ENCODE measurements at places on chromosomes 12 and 14.

DNA sequence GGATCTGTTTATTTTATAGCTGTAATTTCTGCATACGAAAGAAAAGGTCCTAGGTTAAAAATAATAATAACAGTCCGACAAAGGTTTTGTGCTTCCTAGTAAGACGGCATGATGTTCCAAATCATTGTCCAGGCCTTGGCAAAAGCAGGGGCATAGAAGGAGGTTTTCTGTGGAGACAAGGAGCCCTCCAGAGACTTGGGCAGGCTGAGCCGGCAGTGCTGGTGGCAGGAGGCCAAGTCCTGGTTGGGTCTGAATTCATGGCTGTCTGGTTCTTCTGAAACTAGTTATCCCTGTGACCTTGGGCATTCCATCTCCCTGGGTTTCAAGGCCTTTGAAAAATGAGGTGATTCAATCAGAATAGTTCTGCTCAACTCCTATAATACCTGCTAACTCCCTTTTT lies 44.0 kb downstream of the KCNK13 start:
- DNase-seq, result no peak

DNA sequence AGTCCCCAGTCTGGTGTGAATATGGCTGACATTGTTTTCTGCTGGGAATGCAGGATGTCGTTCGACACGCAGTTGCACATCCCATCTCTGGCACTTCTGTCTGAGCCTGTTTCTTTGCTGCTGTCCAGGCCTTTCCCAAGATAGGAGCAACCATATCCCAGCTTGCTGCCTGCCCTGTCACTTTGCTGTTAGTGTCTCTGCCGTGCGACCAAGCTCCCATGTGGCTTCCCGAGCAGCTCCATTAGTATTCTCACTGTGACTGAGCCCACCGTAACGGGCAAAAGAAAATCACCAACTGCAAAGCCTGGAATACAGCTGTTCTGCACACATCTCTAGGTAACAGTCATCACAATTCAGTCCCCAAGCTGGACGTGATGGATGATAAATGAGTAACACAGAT lies 66.0 kb upstream of the CPSF6 start:
- no peak for DNase-seq

- DNase-seq, result no peak
These were observed 33.7 kb upstream of the DLK1 start for GRCh38 chr14:100692859-100693558.

- no peak for DNase-seq
These were observed 179.3 kb upstream of the BTG1 start for GRCh38 chr12:92324849-92325500.

DNA sequence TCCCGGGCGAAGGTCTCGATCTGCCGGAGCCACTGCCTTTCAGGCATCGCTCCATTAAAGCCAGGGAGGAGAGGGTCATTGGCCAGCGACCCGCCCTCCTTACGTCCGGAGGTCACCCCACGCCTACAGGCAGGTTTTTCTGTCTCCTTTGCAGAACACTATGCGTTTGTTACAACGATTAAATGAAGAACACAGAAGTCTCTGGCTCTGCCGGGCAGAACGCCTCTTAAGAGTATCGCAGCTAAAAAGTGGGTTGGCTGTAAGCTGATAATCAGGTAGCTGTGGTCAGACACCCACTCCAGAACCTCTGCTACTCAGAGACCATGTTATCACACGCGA lies 15.0 kb downstream of the OTX2 start:
- no peak for DNase-seq

DNA sequence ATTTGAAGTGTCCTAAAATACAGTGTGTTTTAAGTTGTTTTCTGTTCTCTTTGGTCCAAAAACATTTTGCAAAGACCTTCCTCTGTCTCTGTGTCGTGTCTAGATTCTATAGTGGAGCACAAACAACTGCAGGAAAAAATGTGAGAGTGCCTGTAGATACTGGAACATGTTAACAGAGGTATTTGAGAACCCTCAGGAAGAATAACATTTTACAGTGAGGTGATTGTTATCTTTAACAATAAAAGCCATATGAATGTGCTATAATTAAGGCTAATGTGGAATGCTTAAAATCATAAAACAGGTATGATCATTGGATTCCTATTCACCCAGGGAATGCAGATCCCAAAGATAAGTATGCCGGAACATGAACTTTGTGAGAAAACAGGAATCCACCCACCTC lies 98.0 kb downstream of the SAMD4A start:
- no peak for DNase-seq

DNA sequence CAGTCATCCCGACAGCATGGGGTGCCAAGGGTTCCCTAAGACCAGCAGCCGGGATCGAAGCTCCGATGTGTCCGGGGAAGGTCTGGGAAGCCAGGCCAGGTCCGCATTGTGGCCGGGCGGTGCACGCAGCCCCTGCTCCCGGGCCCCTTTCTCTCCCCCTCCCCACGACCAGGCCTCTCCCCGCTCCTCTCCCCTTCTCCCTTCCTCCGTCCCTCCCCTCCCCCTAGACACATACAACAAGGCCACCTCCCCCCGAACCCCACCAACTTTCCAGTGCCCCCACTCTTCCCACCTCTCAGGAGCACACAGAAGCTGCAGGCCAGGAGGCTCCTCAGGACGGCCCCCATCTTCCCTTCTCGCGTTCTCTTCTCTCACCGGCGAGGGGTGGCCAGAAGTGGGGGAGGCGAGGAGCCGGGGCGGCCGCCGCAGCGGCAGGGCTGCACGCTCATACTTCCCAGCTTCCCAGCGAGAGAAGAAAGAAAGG lies 413 bp downstream of the LRP6 start:
- peak; percentile 16 for DNase-seq

DNA sequence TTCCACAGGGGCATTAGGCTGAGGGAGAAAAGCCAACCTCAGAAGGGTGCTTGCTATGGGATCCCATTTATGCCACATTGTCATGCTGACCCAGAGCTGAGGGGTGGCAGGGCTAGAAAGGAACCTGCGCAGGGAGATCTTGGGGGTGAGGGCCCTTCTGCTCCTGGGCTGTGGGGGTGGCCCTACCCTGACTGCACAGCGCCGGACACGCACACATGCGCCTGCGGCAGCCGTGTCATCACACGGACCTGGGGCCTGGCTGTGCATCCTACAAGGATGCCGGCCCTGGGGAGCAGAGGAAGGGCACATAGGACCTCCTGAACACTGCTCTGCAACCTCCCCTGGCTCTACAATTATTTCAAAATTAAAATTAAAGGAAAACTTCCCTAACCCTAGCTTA lies 6.9 kb downstream of the CDCA4 start:
- no peak for DNase-seq

DNA sequence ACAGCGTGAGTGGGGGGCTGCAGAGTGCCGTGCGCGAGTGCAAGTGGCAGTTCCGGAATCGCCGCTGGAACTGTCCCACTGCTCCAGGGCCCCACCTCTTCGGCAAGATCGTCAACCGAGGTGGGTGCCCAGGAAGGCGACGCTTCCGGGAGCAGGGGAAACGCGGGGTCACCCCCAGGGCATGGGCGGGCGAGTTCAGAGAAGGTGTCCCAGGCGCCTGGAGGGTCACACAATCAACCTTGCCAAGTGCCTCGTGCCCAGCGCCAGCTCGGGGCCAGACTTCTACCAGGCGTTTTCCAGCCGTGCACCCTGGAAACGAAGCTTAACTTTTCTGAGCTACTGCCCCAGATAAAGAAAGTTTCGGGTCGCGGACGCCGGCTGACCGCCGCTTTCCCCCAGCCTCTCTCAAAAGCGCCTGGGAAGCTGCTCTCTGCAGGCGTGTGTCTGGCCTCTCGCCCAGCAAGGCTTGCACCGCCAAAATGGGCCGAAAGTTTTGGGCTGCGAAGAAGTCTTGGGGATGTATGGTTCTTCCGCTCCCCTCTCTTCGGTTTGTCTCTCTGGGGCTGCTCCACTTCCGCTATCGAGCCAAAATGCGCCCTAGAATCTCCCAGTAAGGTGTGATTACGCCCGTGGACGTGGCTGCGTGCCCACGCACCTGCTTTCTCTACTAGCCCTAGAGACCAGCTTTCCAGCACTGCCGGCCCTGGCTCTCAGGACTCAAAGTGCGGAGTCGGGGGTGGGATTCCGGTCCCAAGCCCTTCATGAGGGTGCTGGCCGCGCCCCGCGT lies 1.7 kb downstream of the WNT1 start:
- DNase-seq, result no peak

DNA sequence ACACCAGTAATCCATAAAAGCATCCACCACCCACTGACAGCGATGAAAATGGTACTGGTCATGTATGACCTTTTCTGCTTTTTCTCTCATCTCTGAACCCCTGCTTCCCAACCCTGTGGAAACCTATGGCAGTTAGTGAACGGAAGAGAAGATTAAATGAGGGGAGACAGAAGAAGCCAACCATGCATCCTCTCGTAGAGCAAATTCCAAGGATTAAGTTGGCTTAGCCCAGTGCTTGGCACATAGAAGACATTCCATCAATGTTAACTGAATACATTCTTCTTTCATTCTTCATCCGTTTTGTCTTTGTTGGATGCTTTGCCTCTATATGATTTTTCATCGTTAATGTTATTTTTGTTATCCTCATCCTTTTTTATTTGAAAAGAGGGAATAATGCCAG lies 339.7 kb upstream of the FLRT2 start:
- DNase-seq, result no peak

DNA sequence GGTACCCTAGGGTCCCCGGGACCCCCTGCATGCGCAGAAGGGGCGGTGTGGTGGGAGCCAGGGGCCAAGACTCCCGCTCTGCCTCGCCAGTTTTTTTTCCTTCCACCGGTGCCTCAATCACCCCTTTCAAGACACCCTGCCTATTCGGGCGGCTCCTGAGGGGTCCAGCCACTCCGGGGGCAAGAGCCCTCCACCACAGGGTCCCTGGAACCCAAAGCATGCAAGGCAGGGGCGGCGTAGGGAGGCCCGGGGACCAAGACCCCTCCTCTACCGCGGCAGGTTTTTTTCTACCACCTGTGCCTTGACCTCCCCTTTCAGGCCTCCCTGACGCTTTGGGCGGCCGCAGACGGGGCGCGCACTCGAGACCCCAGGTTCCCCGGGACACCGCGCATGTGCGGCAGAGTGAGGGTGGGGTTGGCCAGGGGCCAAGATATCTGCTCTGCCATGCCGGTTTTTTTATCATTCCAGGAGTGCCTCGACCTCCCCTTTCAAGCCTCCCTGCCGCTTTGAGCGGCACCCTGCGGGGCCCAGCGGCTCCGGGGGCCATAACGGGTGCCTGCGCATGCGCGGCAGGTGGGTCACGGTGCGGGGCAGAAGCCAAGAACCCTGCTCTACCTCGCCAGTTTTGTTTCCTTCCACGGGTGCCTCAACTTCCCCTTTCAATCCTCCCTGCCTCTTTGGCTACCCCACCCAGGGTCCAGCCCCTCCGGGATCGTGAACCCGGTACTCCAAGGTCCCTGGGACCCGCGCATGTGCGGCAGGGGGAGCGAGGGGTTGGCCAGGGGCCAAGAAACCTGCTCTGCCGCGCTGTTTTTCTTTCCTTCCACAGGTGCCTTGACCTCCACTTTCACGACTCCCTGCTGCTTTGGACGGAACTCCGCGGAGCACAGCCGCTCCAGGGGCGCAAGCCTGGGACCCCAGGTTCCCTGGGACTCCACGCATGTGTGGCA lies 328.1 kb downstream of the ALG10 start:
- no peak for DNase-seq

- DNase-seq, result no peak
These were observed 1037.3 kb upstream of the FLRT2 start for GRCh38 chr14:84492685-84493084.

DNA sequence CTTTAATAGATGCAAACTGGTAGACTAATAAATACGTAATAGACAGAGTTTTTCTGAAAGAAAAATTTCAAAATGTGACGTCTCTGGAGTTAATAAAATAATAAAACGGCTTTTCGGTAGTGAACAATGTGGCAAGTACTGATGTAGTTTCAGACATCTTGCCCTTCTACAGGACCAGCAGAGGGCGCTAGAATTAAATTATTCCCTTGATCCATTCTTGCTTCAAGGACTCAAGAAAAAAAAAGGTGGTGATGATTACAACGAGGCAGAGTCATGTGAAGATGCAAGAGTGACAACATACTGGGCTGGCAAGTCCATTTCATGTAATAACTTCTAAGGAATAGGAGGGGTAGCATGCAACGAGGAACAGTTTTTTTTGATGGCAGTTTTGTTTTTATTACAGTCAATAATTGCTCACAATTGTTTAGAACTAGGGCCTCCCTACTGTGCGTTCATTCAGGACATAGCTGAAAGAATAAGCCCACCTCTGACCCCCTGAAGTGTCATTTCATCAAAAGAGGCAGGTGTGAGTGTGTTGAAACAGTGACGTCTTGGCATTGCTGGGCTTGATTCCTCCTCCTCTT lies 101.0 kb upstream of the GZMB start:
- no peak for DNase-seq

DNA sequence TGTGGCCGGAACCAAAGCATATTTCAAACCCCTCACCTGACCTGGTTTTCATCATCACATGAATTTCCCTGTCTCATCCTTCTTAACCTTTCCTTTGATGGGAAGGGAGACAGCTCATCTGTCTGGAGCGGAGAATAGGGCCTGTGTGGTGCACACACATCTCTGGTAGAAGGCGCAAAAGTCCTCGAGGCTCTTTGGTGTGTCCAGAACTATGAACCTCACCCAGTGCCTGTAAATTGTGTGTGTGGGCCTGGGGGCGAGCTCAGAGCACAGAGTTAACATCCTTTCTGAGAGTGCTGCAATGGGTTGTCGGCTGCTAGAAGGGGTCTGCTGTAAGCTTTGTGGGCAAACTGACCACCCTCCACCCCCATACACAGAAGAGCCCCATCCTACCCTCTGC lies 749 bp downstream of the GALNT6 start:
- no peak for DNase-seq

DNA sequence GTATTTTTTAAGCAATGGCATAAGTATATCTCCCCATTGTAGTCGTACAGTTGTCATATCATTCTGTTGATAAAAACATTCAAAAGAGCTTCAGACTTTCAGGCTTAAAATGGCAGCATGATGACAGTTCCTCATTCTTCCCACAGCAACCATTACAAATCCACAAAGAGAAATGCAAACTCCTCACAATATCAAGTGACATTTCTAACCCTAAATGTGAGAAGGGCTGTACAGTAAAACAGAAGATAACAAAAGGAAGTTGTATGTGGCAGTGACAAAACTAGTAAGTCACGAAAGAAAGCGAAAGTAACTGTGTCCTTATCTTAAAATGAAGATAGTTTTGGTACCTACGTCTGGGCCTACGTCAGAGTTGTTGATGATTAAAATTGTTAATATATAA lies 46.7 kb downstream of the GXYLT1 start:
- DNase-seq, result no peak

DNA sequence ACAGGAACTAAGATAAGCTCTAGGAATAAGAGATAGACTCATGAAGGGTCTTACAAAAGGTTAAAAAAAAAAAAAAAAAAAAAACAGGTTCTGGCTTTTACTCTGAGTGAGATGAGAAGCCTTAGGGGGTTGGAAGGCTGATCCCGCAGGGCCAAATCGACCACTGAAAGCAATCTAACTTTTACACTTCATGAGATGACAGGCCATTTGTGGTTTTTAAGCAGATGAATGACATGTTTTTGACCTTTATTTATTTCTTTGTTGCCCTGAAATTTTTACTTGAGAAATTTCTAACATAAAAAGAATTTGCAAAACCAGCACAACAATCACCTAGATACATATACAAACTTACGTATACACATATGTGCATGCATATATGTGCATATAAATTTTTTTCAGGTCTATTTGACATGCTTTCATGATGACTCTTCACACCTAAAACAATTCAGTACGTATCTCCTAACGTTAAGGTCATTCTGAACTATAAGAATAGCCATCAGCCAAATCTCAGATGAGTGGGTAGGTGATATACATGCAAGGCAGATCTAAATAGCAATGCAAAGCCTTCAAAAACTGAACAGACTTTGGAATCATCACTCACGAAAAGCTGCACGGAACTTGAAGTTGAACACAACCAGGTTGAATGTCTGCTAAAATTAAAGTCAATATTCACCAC lies 87.0 kb downstream of the R3HDM2 start:
- no peak for DNase-seq
